ENCODE measurements at places on chromosomes 7 and 10.

DNA sequence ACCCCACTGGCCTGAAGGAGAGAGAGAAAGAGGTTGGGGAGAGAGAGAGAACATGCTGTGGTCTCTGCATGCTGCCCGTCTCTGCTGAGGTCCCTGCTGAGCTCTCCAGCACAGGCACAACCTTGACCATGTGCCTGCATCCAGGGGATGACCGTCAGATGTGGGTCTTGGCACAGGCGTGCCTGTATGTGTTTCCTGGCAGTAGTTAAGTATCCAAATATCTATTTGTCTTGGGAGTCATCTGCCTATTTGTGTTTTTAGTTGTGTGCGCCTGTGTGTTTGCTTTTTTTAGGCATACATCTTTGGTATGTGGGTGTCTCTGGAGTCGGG lies 1.9 kb upstream of the UNC5B start:
- DNase-seq, result no peak

GRCh38 chr7:78779788-78780187 lies 673.7 kb downstream of the MAGI2 start:
- no peak for DNase-seq

DNA sequence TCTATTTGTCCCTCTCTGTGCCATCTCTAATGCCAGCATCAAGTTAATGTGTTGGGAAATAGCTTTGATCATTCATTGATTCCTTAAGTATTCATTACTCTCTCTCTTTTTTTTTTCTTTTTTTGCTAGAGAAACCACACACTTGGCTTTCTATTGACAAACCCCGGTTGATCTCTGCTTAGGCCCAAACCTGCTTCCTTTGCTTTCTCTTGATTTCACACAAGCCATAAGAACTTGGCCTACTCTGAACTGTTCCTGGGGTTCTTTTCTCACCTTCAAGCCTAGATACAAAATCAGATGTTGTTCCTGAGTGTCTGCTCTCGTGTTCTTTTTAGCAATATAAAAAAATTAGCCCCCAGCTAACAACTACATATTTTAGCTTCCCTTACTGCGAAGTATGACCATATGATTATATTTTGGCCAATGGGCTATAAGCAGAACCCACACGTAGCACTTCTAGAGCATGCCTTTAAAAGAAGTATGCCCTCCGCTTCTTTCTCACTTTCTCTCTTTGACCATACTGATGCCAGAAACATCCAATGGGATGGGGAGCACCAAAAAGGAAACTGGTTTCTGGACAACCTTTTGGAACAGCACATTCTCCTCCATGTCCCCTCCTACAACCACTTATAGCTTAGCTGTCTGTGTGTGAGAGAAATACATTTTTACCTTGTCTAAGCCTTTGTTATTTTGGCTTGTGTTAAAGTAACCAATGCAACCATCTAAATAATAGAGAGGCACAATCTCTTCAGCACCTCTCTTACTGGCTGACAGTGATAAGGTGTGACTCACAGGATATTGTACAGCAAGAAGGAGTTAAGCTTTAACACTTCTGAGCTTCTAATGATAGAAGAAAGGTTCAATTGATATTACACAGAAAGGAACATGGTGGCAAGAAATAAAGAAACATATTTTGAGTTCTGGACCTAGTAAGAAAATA lies 96.6 kb upstream of the LRRN3 start:
- no peak for DNase-seq

- no peak for DNase-seq
Measured at GRCh38 chr7:92626281-92626809, 36.2 kb upstream of the FAM133B start.

DNA sequence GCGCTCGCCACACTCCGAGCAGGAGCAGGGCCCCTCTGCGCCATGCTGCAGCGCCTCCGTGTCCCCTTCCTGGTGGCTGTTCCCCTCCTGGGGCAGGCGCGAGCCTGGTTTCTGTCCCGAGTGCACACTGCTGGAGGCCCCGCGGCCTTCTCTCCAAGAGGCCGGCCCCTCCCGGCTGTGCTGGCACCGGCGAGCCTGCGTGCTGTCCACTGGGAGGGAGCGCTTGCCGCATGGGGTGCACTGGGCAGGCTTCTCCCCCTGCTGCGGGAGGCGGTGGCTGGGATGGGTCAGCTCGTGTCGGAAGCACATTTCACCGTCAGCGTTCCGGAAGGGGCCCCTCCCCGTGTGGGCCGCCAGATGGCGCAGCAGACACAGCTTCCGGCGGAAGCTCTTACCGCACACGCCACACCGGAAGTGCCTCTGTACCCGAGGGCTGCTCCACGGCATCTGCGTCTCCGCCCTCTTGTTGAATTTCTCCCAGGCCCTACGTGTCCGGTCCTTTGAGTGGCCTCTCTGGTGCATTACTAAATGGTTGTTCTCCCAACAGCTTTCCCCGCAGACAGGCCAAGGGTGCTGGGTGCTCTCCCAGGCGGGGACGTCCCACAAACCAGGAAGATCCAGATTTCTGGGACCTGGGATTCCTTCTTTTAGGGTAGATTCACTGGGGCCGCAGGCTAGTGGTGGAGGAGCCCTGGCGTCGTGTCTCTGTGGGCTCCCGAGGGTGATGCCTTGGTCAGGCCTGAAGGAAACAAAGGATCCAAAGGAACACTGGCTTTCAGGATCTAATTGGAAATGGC lies 18.7 kb downstream of the ZNF786 start:
- no peak for DNase-seq

DNA sequence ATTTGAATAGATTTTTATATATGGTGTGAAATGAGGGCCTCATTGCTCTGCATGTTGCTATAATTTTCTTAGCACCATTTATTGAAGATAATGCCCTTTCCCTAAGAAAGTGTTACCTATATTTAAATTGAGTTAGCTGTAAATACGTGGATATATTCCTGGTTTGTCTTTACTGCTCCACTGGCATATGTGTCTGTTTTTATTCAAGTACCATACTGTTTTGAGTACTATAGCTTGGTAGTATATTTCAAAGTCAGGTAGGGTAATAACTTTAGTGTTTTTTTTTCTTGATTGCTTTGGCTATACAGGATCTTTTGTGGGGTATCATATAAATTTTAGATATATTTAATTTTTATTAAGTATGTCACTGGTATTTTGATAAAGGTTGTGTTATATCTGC lies 31.4 kb downstream of the ZNF273 start:
- DNase-seq, result no peak

- no peak for DNase-seq
Measured at GRCh38 chr10:84860855-84861254, 532.5 kb downstream of the CCSER2 start.

DNA sequence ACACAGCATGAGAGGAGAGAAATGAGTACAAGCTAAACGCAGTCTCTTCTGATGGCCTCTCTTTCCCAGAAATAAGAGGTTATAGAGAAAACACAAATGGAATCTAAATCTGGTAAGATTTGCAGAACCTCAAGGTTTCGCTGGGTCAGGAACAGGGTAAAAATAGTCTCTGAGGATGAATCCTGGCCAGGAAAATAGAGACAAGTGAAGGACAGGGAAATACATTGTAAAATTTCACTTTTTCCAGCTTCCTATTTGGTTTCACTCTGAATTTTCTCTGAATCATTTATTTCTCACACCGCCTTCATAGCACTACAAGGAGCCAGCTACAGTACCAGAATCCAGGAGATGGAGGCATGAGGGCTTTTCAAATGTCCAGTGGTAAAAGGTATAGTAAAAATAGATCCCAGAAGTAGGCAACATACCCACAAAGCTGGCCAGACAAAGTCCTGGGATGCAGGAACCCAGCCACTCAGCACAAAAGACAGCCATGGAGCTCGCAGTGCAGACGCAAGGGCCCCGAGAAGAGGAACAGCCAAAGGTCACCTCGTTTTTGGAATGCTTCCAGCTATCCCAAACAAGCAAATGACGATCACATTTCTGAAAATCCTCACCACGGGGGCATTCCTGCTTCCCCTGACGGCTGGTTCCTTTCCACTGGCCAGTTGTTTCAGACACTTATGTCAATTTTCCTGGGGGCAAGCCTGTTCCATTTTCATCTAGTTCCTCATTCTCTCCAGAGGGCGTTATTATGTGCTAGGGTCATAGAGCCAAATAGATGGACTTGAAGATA lies 21.5 kb upstream of the IKZF1 start:
- no peak for DNase-seq

GRCh38 chr7:39721345-39721744 lies 98.0 kb downstream of the RALA start:
- DNase-seq, result no peak

DNA sequence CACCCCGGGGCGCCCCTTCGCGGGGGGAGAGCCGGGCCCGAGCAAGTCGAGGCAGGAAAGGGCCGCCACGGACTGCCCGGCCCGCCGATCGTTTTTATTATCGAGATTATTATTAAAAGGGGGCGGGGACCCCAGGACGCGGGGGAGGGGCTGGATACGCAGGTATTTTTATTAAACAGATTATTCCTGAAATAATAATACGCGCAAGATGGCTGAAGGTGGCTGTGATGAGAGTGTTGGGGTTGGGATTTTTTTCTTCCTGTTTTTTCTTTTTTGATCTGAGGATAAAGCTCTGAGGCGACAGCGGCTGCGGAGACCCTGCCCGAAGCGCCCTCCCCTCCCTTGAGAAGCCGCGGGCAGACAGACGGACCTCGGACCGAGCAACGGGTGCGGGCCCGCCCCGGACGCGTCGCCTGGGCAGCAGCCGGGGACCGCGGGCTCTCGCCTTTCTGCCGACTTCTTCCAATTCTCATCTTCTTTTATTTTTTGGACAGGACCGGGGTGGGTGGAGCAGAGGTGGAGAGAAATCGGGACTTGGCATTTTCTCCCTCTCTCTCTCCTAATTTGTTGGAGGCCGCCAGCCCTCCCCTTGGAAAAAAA lies 1.4 kb upstream of the TRIM8 start:
- no peak for DNase-seq

DNA sequence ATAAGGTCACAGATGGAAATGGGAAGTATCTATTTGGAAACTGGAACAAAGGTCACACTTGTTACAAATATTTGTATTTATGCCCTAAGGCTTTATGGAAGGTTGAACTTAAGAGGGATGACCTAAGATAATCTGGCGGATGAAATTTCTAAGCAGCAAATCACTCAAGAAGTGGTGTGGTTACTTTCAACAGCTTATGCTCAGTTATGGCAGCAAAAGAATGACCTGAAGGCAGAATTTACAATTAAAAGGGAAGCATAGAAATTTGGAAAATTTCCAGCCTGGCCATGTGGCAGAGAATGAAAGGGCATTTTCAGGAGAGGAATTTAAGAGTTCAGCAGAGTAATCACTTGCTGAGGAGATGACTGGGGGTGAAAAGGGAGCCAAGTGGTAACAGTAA lies 95.8 kb upstream of the TNS3 start:
- DNase-seq, result no peak

- DNase-seq, result no peak
Measured at GRCh38 chr10:3484306-3485056, 300.5 kb downstream of the KLF6 start.

- DNase-seq, result no peak
Measured at GRCh38 chr10:17196045-17196444, 5.4 kb downstream of the TRDMT1 start.

GRCh38 chr7:48130658-48131108 lies 40.6 kb upstream of the ABCA13 start:
- DNase-seq, result peak; percentile 28

DNA sequence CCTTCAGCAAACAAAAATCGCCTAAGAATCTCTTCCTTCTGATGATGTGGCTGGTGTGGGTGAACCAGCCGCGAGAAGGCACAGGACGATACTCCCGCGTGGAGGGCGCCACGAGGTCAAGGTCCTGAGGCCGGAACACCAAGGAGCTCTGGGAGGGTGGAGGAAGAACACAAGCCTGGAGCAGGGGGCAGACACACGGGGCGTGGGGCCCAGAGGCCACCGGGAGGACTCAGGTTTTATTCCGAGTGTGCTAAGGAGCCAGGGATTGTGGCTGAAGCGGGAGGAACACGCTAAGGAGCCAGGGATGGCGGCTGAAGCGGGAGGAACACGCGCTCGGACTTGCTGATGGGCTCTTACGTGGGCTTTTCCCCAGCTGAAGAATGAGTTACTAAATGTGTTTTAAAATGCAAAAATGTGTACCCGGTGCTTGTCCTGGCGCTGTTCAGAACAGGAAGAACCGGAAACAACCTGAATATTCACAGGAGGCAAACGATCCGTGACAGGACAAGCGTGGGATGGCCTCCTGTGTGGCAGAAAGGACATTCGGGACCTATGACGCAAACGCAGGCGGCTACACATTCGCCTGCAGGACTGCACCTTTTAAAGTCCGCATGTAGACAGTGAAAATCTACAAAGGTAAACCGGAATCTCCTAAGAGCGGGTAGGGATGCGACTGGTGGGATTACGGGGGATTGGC lies 64.0 kb downstream of the MAD1L1 start:
- DNase-seq, result no peak

DNA sequence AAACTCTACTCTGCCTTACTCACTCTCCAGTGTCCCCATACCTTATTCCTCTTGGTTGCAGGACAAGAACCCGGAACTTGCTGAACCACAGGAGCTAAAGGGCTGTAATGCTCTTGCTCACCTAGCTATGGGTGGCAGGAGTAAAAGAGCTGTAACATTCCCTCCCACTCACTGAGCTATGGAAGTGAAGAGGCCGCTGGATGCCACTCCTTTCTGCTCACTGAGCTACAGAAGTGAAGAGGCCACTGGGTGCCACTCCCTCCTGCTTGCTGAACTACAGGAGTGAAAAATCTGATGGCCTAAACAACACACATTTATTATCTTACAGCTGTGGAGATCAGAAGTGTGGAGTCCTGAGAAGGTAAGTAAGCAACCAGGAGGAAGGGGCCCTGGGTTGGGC lies 17.5 kb downstream of the MRPS24 start:
- no peak for DNase-seq

DNA sequence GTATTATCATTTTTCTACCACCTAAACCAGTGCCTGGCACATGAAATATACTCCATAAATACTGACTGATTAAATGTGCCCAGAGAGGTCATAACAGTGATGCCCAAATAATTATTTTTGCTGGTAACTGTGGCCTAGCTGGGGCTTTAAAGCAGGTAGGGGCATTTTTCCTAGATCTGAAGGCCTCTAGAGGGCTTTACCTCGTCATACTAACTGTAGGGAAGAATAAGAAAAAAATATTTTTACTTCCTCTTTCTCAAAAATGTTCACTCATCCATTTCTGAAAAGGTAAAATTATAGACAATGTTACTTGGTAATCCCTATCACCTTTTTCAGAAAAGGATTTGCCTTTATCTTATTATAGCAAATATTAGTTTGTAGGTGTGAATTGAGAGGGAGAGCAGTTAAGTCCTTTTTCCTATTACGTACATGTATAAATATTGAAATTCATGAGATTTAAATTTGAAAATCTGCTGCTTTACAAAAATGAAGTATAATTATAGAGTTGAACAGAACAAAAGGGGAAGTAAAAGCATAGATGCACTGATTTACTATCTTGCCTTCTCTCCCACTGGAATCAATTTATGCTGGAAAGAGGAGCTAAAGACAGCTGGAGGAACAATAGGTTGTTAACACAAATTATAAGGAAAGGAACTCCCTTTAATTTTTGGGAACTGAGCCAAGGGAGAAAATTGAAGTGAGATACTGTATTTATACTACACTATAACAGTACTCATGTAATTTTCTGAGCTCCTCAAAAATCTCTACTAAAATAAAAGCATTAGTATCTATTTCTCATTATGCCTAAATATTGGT lies 71.5 kb upstream of the NOBOX start:
- DNase-seq, result no peak

All from AG04449 (cell line).